ENCODE measurements at places on chromosomes 1 and 21. TPM values are rescaled to one million over a fixed set of nuclear protein-coding genes. Genes with fewer than 3 reads are reported as not detected.

- DNase-seq, result no peak
Observed at GRCh38 chr1:104294259-104294658, 544.6 kb downstream of the AMY1C start.

- DNase-seq, result peak; percentile 70
Observed at GRCh38 chr1:21921100-21921875, 15.8 kb downstream of the HSPG2 start.

- no peak for DNase-seq
Observed at GRCh38 chr1:235106457-235106856, 22.2 kb downstream of the TOMM20 start.

DNA sequence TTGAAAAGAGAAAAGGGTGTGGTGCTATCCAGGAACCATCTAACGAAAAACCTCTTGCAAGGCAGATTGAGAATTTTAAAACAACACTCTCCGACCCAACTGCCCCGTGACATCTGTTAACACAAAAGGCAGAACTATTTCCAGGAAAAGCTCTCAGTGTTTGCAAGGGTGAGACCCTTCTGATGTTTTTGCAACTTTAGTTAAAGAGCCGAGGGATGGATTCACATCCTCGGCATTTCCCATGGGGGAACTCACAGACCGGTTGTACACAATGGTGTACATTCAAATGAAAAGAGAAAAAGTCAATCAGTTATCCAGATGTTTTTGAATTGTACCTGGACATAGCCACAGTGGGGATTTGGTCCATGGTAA lies 120.0 kb downstream of the NGF start:
- no peak for DNase-seq

Gene CDA
- 4.5 TPM for polyA plus RNA-seq

DNA sequence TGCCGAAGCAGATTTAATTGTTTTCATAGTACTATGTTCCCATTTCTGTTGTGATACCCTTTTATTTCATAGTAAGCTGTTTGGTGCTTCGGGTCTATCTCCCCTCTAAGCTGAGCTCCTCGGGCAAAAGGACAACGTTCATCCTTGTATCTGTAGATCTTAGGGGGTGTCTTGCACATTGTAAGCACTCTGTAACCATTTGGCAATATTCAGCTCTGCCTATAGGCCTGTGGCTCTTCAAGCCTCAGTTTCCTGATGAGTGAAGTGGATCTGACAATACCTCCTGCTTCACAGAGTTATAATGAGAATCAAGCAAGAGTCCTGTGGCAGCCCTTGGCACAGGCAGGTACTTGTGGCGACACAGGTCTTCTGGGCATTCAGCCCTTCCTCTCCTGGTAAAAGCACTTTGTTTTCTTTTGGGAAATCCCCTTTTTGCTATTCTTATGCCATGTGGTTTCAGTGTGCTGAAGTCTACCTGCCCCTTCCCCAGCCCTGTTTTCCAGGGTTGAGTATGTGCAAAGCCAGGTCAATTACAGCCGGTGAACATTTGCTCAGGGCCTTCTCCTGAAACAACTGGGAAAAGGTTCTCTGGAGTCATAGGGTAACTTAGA lies 8.5 kb upstream of the EXO1 start:
- no peak for DNase-seq

Data from renal cortex interstitium (tissue), 15 donors.